ENCODE measurements at places on chromosomes 2 and 18.

- DNase-seq = no peak
Measured at GRCh38 chr2:231935207-231935524, 9.0 kb upstream of the NPPC start.

DNA sequence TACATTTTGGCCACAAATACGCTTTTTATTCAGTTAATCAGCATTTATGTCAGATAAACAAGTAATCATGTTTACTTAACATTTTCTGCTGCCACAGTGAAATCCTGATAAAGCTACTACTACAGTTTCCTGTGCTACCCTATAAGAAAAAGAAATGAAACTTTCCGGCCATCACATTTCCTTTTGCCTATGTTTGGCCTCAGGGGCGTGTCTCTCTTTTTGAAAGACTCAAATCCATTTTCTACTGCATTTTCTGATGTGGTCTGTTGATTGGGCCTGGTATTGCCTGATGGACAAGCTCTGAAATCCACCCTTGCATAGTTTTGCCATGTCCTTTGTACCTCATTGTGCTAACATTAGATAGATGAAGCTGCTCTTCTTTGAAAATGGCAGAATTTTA lies 152.6 kb downstream of the AGPS start:
- no peak for DNase-seq

GRCh38 chr2:59529726-59530125 lies 1023.7 kb downstream of the BCL11A start:
- DNase-seq = no peak

DNA sequence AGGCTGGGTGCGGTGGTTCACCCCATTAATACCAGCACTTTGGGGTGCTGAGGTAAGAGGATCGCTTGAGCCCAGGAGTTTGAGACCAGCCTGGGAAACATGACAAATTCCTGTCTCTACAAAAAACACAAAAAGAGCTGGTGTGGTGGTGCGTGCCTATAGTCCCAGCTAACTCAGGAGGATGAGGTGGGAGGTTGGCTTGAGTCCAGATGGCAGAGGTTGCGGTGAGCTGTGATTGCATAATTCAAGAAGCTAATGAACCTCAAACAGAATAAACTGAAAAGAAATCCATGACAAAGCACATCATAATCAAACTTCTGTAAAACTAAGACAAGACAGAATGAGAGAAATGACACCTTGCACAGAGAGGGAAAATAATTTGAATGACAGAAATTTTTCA lies 54.8 kb downstream of the SEMA4F start:
- peak; percentile 81 for DNase-seq

DNA sequence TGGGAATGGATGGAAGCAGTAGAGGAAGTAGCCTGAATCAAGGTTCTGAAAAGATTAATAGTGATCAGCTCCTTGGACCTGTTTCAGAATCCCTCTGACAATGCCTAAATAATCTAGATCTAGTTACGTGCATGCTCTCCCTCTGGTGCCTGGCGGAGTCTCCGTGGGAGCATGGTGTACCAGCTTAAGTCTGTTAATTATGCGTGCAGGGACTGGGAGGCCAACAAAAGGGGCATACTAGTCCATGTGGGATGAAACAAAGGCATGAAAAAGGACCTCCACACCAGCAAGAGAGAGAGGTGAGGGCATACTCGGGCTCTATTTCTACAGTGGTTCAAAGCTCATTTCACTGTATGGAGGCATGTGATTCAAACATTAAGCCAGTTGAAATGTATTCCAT lies 200.3 kb downstream of the DPP4 start:
- DNase-seq = no peak

GRCh38 chr2:199985625-199986207 lies 30.3 kb downstream of the MAIP1 start:
- DNase-seq = peak; percentile 72

DNA sequence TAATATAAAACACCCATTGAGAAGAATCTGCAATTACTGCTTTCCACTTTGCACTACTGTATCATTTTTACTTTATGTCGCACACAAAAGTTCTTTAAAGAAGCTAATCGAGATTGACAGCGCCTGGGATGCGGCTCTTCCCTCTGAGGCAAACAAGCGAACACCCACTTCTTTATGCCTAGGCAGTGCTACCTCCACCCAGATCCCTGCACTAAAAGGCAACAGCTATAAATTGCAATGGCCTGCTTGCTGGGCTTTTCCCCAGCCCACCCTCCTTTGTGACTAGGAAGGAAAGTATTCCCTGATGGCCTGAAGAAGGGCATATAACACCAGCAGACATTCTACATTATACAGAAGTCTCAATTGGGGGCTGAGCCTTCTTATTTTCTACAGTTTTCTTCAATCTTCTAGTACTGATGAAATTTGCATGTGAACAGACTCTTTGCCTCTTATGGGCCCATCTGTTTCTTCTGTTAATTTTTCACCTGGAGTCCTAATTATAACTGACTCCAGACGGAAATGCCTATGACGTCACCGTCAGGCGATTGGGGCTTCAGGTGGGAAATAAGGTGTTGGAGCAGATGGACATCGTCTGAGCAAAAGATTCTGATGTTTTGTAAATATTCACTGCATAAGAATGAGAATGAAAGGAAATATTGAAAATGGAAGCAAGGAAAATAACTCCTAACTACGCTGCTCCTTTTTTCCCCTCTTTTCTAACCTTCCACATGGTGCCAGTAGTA lies 138.9 kb upstream of the DCC start:
- DNase-seq = no peak

DNA sequence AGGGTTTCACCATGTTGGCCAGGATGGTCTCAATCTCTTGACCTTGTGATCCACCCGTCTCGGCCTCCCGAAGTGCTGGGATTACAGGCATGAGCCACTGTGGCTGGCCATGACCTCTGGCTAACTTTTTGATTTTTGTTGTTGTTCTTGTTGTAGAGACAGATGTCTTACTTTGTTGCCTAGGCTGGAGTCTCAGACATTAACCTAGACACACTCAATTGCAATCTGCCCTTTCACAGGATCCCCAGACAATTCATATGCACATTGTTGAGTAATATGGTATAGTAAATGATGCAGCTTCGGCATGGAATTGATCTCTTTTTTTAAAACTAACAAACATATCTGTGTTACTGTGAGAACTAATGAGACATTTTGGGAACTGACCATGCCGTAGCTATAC lies 130.5 kb upstream of the CCDC195 start:
- no peak for DNase-seq

DNA sequence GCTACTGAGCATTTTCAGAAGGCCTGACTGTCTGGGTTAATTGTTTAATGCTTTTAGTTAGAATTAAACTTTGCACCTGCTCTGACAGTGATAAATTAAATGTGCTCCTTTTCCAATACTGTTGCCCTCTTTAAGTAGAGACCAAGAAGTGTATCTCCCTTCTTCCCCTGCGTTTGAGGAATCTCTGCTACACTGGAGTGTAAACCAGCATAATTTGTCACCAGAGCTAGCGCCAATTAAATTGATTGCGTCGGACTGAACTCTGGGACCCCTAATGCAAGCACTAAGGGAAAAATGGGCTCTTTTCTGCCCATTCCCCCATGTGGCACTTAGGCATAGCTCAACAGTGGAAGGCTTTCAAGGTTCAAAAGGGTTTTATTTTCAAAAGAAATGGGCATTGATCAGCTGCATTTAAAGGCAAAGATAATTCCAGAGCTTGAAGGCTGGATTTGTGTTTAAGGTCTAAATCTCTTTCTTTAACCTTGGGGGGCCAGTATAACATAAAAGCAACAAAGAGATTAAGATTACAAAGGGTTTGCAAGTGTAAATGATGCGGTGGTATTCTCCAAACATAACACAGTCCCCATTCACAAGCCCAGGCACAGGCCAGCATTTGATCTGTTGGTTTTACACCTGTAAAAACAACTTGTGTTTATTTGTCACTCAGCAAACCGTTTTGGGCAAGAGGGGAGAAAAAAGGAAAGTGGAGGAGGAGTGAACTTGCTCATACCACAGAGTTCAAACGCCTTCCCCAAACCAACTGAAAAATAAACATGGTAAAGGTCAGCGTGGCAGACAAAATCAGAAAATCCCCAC lies 427.6 kb downstream of the BCL11A start:
- DNase-seq = no peak

All from Daoy (cell line).